ENCODE measurements at places on chromosomes 2 and 18.

DNA sequence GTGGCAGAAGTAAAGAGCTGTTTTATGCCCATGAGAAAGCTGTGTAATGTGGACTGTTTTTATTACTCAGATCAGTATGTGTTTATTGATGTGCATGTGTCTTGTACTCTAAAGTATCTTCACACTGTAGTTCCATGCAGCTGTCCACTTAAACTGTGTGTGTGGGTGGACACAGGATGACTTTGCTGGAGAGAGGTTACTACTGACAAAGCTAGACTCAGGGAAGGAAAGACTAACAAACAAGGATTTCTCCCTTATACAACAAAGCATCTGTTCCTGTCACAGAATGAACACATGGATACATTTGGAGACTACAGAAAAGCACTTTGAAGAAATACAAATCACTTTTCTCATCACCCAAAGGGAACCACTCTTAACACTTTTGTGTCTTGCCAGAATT, 10.0 kb downstream of the FHOD3 start:
- no peak for DNase-seq

DNA sequence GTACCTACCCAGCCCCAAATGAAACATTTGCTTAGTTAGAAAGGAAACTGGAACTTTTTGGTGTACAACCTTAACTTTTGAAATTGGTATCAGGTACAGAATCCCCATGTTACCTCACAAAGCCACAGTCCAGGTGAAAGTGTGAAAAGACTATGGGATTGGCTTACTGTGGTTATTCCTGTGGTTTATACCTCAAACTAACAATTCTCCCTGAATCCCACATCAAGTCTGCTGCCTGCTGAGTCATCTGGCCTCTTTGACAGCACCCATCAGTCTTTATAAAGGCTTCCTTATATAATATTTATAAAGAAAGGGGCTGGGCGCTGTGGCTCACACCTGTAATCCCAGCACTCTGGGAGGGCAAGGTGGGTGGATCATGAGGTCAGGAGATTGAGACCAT, 164.6 kb downstream of the TMEM247 start:
- no peak for DNase-seq

- no peak for DNase-seq
These were observed 138.3 kb upstream of the SMAD7 start for GRCh38 chr18:49089049-49089448.

DNA sequence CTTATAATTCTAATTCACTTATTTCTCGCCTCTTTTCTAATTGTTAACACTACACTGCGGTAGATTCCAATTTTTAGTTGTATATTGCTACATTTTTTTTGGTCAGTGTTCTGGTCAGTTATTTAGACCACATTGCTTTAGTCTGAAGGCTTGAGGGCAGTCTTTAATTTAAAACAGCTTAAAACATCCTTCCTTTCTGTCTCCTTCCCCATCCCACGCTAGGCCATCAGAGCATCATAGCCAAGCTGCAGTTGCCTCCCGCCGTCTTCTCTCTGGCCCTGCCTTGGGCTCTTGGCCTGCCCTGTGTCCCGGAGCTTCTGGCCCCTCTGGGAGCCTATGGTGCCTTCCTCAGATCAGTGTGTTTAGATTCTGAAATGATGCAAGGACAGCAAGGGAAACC, 52.6 kb upstream of the GLI2 start:
- no peak for DNase-seq

- DNase-seq, result no peak
These were observed 15.4 kb downstream of the ZBTB7C start for GRCh38 chr18:48393776-48394175.

GRCh38 chr18:48766487-48766886, 184.3 kb downstream of the SMAD7 start:
- no peak for DNase-seq

DNA sequence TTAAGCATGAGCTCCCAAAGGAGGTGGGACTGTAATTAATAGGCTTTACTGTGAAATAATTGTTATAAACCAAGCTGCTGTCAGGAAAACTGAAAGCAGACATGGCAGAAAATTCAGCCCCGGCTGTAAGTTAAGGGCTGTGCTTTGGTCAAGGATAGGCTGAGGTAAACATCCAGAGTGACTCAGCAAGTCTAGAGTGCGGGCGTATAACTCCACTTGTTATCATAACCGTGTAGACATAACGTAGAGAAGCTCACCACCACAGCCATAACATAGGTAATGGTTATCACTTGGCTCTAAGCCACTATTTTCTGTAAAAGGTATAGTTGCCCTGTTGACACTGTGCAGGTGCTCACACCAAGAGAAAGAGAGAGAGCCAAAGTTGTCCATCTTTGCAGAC, 316.8 kb downstream of the DCDC2C start:
- no peak for DNase-seq

DNA sequence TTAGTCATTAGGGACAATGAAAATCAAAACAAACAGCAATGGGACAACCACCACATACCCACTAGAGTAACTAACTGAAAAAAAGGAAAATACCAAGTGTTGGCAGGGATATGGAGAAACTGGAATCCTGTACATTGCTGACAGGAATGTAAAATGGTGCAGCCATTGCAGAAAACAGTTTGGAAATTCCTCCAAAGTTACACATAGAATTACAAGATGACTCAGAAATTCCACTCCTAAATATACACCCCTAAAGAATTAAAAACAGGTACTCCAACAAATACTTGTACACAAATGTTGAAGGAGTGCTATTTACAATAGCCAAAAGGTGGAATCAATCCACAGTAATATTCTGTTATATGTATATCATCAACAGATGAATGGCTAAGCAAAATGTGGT, 110.9 kb downstream of the ROCK1 start:
- DNase-seq, result no peak

GRCh38 chr2:74441170-74441689, 507 bp downstream of the RTKN start:
- DNase-seq, result no peak

DNA sequence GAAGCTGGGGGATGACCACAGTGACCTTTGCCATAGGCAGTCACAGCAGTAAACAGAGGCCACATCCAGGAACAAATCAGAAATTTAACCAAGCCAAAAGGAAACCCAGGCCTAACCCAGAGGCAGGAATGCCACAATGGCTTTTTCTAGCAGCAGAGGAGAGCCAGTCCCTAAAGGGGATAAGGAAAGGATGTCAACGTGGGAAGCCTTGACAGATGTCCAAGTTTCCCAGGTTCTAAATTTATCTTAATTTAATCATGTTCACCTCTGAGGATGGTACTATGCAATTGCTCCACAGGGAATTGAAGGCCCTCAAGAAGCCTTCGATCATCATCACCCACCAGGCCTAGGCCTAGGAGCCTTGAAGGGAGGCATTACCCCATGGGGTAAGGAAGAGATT, 374.7 kb downstream of the TNS1 start:
- DNase-seq, result no peak

DNA sequence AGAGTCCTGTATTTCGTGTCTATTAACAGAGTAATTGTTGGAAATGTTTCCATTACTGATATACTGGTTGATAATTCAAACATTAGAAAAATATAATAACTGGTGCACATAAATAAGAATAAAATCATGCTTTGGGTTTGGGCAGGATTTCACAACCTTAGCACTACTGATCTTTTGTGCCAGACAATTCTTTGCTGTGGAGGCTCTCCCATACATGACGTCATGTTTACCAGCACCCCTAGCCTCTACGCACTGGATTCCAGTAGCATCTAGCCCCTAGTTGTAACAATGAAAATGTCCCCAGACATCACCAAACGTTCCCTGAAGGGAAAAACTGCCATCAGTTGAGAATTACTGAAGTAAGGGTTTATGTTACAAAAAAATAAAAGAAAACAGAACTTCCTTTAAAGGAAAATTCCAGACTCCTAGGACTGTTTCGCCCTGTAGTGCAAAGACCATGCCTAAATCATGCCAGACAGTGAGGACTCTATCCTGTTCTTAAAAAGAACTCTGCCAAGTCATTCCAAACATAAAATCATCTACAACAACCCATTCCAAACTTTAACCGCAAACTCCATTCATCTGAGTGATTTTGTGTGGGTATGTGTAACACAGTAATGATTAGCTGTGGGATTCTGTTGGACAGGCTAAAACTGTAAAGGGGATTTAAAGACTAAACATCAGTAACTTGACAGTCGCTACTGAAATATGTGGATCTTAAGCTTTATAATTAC, 313.4 kb upstream of the CCDC68 start:
- DNase-seq, result no peak

DNA sequence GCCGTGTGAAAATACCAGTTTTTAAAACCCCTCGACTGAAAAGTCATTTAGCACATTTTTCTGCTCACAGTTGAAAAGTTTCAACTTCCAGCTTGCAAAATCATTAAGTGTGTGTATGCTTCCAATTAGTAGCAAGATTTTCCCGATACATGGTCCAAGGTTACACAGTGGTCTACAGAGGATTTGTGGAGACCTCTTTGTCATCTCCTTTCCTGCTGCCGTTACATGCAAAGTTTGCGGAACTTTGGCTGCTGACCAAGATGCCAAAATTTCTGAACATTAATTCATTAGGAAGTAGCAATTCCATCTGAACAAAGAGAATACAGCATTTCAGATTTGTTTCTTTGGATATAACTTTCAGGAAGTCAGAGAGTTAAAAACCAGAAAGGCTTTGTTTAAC, 474.6 kb downstream of the PLCL1 start:
- DNase-seq, result no peak

GRCh38 chr2:68943581-68944568, 8.8 kb downstream of the GKN2 start:
- DNase-seq, result peak; percentile 83

DNA sequence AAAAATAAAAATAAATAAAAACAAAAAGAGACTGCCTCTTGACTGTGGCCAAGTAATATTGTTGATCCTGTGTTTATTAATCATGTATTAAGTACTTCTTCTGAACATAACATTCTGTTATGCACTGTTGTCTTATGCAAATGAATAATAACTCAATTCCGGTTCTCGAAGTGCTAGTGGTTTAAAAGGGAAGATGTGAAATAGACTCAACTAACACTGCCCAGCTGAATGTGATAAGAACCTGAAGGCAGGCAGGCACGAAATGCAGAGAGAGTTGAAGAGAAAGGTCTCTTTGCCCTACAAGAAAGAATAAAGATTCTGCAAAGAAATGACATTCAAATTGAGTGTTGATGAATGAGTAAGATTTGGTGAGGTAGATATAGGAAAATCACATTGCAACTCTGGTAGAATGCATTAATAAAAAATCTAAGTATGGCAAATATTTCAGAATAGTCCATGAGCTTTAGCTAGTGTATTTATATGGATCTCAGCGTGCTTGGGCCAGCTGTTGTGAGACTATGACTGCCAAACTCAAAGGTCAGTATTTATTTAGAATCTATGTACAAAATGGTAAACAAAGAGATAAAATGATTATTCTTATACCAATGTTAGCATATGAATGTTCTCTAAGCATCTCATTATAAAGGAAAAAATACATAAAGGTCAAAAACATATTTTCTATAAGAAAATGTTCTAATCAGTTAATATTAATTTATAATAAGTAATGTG, 352.3 kb upstream of the CDH7 start:
- no peak for DNase-seq
